Uterus (tissue), 4 donors: ENCODE measurements at places on chromosomes 2 and 18. TPM values are rescaled to one million over a fixed set of nuclear protein-coding genes. Genes with fewer than 3 reads are reported as not detected.

DNA sequence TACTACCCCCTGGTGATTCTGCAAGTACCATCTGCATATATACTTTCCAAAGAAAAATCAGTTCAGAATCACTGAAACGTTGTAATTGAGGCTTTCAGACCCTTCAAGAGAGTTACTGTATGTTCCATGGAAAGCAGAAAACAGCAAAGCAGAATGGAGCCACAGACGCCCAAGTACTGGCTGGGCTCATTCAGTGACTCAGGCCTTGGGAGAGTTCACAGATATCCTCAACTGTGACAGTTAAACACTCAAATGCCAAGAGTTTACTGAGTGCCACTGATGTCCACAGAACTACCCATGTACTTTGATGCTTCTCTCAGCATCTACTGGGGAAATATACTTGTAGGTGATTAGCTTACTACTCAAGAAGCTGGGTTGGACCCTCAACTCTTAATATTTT lies 303.4 kb downstream of the TCF4 start:
- no peak for DNase-seq

MC5R gene
- not detected for total RNA-seq

DNA sequence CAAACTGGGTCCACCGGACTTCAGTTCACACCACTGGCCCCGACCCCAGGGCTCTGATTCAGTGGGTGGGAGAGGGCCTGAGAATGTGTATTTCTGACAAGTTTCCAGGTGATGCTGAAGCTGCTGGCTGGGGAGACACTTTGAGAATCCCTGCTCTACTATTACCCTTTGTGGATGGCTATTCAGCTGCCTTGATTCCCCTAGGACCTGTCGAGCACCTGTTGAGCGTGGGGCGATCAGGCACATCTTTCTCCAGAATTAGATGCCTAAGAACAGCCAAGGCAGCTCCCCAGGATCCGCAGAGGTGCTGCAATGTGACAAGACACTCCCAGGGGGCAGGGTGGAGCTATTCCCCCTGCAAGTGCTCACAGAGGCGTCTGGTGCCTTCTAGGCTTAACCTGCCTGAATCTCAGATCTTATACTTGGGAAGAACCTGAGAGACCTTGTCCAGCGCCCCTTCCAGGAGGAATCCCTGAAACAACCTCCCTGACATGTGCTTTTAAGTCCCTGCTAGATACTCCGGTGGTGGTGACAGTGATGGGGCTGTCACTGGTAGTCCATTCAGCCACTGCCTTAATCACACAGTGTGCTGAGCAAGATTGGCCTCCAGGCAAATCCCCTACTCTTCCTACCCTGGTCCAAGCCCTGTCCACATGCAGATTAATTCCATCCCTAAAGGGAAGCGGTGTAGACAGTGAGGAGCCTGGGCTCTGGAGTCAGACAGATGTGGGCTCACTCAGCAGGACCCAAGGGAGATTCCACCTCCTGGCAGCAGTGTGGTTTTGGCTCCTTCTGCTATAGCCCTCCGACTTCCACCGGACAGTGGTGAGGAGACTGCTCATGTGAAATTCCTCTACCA lies 43.4 kb upstream of the OTOF start:
- no peak for DNase-seq

- no peak for DNase-seq
Measured at GRCh38 chr2:38336621-38337020, 40.5 kb downstream of the ATL2 start.

ANKRD30B gene
- total RNA-seq = not detected

DNA sequence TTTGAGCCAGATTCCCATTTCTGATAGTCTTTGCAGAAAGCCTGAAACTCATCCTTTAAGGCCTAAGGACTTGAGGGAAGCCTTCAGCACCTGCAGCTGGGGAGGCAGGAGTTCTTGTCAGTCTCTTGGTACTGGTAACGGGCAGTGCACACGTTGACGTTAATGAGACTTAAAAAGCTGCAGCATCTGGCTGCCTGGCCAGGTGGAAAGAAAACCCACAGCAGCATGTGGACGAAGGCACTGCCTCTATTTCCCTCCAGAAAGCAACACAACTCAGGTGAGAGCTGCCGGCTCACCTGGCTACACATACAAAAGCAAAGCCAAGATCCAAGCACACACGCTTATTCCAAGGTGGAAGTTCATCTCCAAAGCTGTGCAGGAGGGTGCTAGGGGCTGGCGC lies 178.8 kb downstream of the ANAPC1 start:
- no peak for DNase-seq

IL1A gene
- not detected for total RNA-seq

DNA sequence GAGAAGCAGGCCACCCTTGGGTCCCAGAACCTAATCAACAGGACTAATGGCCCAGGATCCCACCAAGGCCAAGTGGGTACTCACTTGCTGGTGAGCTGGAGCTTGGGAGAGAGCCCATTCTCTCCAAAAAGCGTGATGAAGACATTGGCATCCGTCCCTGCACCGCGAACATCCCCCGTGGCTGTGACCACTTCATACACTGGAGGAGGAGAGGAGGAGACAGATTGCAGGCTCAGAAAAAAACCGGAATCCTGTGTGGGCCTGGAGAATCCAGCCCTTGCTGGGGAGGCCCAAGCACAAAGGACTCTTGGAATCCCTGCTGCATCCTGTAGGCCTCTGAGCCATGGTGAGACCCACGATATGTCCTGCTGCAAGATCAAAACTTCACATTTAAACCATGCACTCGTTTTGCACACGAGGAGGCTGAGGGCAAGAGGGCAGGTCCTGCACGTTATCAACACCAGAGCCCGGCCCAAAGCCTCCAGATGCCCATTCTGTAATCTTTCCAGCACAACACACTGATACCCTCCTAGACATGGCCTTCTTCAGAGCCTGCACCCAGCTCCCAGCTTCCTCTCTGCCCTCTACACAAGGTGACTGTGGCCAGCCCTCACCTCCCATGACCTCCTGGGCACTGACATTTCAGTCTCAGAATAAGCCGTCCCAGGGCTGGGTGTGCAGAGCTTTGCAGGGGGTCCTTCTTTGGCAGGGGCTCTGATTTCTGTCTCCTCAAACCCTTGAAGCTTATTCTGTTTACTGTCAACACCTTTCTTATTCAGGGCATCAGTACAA lies 7.8 kb downstream of the LOXHD1 start:
- DNase-seq = no peak

DNA sequence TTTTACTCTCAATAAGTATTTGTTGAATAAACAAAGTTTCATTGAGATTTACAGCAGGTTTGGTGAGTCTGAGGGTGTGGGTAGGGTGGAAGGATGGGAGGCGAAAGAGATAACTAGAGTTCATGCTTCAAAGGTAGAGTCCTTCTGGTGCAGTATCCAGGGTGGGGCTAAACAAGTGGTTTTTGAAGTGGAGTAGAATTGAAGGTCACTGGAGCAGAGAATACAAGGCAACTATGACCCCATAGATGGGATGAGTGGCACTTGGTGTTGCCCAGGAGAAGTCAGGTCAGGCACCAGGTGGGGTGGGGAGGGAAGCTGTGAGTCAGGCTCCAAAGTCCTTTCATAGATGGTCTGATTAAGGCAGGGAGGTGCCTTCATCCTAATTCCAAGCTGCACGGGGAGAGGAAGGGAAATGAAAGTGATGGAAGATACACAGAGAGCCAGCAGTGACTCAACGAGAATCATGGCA lies 6.6 kb upstream of the CAB39 start:
- no peak for DNase-seq

DNA sequence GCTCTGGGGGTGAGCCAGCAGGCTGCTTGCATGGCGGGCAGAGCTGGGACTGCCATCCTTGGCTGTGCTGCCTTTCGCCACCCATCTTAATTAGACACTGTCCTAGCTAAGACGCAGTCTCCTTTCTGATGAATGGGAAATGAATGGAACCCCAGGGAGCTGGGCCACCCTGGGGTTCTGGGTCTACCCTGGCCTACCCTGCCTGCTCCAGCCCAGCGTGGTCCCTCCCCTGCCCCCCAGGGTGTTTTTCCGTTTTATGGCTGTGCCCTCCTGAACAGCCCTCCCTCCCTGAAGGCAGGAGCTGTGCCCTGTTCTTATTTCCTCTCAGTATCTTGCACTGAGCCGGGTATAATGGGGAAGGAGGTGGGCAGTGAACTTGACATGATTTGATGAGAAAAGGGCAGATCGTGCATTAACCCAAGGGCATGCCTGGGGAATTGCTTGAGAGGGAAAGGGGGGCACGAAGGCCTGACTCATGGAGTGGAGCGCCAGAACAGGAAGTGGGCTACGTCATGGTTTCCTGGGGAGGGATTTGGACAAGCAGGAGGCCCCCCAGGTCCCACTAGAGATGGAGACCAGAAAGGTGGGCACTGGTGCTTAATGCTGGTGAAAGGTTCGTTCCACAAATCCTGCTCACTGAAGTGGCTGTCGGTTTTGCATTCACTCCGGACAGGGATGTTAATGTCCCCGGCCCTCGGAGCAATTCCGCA lies 165.0 kb downstream of the KLHL29 start:
- no peak for DNase-seq

DNA sequence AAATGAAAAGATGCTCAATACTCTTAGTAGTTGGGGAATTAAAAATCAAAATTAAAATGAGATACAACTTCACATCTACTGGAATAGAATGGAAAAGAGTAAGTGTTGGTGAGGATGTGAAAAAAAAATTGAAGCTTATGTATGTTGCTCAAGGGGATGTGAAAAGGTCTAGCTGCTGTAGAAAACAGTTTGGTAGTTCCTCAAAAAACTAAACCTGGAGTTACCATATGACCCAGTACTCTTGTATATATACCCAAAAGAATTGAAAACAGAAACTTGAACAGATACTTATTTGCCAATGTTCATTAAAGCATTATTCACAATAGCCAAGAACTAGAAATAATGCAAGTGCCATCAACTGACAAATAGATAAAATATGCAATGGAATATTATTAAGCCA lies 208.4 kb downstream of the FIGN start:
- DNase-seq = no peak
